ENCODE measurements at places on chromosomes 2 and 18.

- DNase-seq = no peak
Observed at GRCh38 chr2:241316825-241317224, 1.1 kb downstream of the SEPTIN2 start.

DNA sequence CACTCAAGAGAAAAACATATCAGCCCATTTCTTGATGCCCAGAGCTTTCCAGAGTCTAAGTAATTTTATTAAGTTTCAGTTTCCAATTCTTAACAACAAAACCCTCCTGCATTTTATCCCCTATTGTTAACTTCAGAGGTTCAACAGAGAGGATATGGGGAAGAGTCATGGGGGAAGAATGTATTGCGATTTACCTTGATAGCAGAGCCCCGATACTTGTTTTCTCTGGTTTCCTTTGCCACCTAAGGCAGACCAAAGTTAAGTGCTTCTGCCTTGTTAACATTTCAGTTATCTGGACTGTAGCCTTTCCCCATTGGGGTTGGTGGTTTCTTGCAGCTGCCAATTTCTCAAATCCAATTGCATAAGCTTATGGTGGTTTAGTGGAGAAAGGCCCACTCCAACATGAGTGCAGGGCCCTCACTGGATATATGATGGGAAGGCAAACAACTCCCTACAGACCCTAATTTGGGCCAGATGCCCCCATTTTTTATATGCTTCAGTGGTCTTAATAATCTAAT lies 82.0 kb upstream of the ITGB6 start:
- no peak for DNase-seq

GRCh38 chr18:38616306-38616705 lies 1050.7 kb upstream of the CELF4 start:
- no peak for DNase-seq

GRCh38 chr2:239006622-239007285 lies 158.9 kb downstream of the TWIST2 start:
- no peak for DNase-seq

GRCh38 chr2:95314598-95314963 lies 17.4 kb downstream of the KCNIP3 start:
- no peak for DNase-seq

- DNase-seq = no peak
Observed at GRCh38 chr2:120523766-120524165, 177.8 kb downstream of the INHBB start.

- DNase-seq = no peak
Observed at GRCh38 chr2:240300261-240300821, 135.1 kb upstream of the GPC1 start.

DNA sequence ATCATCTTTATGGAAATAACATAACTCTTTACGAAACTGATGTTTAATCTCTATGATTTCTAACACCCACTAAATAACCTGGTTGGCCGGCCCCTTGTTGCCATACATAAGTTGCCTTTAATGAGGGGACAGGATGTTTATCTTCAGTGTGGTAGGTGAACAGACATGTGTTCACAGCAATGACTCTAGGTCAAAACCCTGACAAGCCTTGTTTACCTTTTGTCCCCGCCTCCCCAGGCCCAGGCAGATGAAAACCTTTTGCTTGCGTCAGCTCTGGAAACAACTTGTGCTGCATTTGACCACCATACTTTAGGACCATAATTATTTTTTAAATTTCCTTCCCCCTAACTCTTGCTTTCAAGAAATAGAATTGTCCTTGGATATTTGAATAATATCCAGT lies 2.9 kb upstream of the DSG4 start:
- no peak for DNase-seq

- DNase-seq = no peak
Observed at GRCh38 chr2:39981883-39982311, 202.8 kb upstream of the THUMPD2 start.

- no peak for DNase-seq
Observed at GRCh38 chr2:105876191-105876590, 131.5 kb downstream of the NCK2 start.

DNA sequence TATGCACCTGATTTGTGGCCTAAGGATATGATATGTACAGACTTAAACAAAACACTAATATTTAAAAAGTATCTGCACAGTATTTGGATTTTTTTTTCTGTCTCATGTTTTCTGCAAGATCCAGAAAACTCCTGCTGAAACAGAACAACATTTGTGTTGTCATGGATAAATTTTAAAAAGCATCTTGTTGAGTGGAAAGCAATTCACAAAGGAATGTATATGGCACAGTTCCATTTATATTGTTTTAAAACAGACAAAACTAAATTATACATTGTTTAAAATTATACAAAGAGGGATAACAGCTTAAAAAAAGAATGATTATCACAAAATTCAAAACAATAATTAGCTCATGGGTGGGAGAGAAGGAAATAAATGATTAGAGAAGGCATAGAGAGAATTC lies 193.5 kb downstream of the PPP1R1C start:
- DNase-seq = no peak

DNA sequence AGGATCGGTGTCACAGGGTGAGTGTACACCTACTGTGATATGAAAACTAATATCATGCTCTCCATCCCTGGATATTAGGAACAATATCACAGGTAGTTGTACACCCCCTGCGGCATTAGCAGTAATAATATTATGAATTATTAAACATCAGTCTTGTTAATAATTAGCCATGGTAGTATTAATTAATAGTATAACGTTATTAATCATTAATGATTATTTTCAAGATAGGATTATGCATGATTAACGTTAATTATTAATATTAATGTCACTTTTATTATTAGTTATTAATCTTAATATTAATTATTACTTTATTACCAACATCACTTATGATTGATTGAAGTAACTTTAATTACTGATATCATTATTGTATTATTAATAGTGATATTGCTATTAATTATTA lies 26.2 kb upstream of the NAGK start:
- no peak for DNase-seq

GRCh38 chr2:195820373-195820772 lies 163.3 kb downstream of the SLC39A10 start:
- DNase-seq = no peak

DNA sequence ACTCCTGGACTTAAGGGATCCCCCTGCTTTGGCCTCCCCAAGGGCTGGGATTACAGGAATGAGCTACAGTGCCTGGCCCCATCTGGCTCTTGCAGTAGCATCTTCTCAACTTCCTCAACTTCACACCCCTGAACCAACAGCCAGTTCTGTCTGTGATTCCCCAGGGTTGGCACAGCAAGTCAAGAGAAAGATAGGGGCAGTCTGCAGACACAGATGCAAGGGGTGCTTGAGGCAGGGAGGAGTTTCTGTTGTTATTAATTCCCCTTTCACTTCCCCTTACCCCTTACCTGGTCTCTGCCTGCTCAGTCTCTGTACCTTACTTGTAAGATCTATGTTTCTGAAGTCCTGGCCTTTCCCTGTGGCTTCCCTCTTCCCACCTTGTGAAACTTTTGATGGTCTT lies 54.1 kb upstream of the MEX3C start:
- no peak for DNase-seq

DNA sequence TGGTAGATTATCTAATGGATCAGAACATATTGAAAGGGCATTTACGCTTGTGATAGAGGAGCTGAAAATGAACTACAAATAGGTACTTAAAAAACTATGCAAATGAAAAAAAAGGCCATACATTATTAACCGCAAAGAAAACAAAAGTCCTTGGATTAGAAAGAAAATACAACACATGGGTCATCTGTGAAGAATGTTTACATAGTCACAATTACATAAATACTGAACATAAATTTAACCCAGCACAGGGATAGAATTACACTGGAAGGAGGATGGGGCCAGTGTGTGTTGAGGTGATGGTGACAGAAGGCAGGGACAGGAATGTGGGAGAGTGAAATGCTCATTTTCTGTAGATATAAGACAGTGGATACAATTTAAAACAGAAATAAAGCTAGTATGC lies 6.6 kb downstream of the NTSR2 start:
- DNase-seq = no peak

DNA sequence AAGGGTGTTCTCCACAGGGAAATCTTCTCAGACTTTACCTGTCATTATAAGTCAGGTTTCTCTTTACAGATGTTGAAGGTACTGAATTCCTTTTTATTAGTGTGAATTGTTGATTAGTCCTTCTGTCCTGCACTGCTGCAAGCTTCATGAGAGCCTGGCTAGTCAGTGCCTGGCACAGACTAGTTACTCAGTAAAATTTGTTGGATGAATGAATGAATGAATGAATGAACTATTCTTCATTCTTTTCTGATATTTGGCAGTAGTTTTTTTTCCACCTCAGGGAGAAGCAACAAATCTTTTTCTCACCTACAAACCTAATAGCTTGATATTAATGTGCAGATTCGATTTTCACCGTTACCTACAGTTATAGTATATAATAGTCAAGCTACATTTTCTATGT lies 64.3 kb downstream of the ACVR2A start:
- no peak for DNase-seq

DNA sequence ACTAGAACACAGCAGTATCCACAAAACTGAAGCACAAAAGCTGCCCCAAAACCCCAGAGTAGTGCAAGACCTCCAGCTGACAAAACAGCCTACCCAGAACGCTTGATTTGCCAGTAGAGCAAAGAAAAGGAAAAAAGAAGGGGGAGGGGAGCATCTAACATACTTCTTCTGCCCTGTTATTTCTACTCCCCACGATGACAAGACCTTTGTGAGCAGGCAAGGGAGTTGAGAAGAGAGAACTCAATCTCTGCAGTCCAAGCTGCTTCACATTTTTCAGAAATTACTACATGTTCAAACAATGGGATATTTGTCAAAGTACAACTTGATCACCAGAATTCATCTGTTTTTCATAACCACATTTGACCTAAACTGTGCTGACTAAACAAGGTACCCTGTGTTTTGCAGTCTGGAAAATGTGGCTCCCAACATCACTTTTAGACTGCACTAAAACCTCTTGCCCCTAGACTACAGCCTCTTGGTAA lies 286.7 kb downstream of the EXOC6B start:
- DNase-seq = no peak

- DNase-seq = no peak
Observed at GRCh38 chr18:59765343-59765742, 68.1 kb upstream of the CCBE1 start.

DNA sequence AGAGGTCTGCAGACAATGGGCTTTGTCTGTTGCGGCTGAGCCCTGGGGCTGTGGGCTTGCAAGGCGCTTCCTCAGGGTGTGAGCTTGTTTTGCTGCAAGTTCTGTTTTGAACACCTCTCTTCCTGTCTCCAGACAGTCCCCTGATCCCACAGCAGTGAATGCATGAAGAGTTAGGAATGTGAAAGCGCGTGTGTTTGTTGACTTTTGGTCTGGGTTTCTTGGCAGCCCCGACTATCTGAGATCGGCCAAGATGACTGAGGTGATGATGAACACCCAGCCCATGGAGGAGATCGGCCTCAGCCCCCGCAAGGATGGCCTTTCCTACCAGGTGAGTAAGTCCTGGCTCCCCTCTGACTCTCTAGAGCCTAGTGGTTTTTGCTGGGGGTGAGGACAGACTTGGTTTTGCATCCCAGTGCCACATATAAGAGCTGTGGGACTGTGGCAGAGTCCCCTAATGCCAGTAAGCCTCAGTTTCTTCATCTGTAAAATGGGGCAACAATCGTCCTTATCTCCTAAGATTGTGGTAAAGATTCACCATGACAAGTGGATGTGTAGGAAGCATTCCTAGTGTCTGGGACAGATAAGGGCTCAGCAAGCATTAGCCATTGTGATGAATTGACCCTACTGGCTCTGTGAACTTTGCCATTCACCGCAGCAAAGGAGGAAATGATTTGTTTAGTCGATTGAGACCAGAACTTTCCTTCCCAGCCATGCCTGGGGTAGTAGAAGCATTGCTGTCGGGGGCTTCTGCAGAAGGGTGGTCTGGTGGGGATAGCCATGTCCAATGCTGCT lies 3.0 kb downstream of the LBH start:
- no peak for DNase-seq

- DNase-seq = no peak
Observed at GRCh38 chr2:96239745-96240264, 26.0 kb downstream of the TMEM127 start.

Measured in left cardiac atrium (tissue), 4 donors.